Activated T-cell treated with anti-CD3 and anti-CD28 coated beads, Interleukin-2, amount 50 U/mL, for 72 hours (primary cell): ENCODE measurements at places on chromosomes 3 and 15.

DNA sequence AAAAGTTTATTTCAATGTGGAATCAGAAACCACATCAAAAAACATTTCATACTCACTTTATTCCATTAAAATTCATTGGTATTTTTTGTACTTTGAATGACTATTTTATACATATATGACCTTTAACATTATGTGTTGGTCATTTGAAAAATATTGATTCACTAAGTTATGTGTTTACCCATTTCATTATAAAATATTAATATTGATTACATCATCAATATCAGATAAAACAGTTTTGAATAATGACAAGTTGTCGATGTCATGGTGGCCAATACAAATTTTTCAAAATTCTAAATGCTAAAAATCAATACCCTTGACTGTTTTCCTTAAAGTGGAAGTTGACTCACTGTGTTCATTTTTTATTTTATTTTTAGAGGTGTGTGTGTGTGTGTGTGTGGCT lies 239.7 kb upstream of the ROBO1 start:
- DNase-seq: no peak

DNA sequence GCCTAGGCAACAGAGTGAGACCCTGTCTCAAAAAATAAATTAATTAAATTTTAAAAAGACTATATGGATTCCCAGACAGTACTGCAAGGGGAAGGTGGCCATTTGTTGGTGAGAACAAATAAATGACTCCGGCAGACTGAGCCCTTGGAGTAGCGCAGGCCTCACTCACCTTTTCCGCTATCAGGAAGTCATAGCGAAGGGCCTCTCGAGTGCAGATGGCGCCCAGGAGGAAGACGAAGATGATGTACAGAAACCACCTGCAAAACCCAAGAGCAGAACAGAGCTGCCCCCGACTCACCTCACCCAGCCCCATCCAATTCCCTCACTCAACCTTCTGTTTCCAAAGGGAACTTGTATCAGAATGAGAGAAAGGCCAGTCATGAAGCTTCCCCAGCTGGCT lies 62.8 kb upstream of the HEG1 start:
- DNase-seq: no peak

GRCh38 chr3:136078421-136079364 lies 113.2 kb downstream of the PPP2R3A start:
- no peak for DNase-seq

- DNase-seq: peak; percentile 72
These were observed 2.5 kb upstream of the PLCB2 start for GRCh38 chr15:40310001-40310959.

- no peak for DNase-seq
These were observed 77.2 kb downstream of the VPS13C start for GRCh38 chr15:61983081-61983480.

DNA sequence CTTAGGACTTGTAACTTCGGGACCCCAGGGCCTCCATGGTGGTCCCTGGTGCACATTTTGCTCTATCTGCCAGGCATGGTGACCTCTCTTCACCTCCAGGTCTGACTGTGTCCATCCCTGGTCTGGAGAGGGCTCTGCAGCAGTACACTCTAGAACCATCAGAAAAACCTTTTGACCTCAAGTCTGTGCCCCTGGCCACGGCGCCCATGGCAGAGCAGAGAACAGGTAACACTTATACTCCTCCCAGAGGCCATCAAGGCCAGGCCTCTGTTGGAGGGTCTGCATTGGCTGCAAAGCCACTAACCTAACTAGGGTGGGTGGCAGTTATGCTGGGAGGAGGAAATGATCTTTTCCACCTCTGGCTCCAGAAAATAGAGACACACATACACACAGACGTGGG lies 10.3 kb upstream of the HMCES start:
- DNase-seq: no peak

DNA sequence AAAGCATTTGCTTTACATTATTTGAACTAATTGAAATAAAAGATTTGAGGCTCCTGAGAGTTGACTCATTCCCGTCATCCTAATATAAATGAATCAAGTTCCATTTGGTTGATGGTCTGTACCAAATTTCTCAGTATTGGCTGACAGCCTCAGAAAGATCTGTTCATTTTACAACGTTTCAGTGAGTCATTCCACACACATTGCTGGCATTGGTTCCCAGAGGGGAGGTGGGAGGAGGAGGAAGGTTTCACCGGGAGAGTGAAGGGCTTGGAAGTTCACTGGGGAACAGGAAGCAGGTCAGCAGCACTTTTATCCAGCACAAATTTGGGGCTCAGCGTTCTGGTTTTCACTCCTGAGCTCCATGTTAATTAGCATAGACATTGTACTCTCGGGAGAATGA lies 176.7 kb upstream of the CADPS start:
- DNase-seq: no peak

DNA sequence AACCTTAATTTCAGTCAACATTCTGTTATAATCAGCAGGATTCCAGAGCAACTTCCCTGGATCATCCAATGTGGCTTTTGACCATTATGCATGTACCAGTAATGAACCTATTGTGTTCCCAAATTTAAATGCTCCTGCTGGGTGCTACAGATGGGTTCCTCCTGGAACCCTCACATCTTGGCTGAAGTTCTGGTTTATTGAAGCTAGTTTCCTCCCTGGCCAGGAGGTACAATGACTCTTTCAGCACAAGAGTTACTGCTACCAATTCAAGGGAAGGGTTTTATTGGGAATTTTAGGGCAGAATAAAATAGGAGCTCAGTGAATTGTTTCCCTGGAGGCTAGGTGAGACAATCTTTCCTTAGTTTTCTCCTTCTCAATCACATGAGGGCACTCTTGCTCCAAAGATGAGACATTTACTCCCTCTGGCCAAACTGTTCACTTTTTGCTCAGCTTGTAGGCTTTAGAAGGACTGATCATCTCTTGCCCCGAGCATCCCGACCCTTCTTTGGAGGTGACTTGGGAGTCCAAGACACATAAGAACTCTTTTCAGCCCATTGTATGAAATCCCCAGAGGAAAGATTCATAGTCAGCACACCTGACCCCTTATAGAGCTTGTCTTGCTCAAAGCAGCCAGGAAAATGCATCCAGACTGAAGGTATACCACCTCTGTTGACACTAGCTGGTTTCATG lies 8.8 kb upstream of the NPHP3 start:
- no peak for DNase-seq

DNA sequence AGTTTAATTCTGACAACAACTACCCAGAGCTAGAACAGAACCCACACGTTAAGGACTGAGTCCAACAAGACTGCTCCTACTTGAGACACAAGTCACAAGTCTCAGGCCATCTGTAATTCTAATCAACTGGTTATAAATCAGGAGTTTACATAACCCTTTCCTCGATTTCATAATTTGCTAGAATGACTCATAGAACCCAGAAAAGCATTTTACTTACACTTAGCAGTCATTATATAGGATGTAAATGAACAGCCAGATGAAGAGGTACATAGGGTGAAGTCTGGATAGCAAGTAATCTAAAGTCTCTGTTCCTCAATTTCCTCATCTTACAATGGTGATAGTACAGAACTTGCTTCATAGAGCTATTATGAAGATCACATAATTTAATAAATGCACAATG lies 1018.2 kb downstream of the DIPK2A start:
- DNase-seq: no peak

DNA sequence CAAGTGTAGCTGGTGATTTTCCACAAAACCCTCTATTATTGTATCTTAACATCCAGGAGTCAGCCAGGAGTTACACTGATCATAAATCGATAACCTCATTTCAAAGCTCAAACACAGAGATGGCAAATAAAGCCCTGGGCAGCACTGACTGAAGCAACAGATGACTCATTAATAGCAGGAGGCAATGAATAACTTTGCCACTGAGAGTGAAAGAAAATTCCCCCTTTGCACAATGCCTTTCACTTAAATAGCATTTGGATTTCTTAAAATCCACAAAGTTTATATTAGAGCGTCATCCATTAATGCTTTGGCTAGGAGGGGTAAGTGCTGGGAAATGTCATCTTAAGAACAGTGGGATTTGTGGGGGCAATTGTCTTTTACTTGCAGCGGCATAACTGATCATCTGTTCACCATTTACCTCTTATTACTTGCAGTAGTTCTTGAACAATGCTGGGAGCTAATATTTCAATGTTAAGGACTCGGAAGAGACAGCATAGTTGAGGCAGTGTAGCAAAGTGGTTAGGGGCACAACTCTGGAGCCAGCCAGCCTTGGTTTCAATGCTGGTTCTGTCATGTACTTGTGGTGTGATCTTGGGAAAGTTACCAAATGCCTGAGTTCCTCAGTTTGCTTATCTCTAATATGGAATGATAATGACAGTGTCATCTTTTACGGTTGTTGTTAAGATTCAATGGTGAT lies 630.4 kb upstream of the TBL1XR1 start:
- no peak for DNase-seq

DNA sequence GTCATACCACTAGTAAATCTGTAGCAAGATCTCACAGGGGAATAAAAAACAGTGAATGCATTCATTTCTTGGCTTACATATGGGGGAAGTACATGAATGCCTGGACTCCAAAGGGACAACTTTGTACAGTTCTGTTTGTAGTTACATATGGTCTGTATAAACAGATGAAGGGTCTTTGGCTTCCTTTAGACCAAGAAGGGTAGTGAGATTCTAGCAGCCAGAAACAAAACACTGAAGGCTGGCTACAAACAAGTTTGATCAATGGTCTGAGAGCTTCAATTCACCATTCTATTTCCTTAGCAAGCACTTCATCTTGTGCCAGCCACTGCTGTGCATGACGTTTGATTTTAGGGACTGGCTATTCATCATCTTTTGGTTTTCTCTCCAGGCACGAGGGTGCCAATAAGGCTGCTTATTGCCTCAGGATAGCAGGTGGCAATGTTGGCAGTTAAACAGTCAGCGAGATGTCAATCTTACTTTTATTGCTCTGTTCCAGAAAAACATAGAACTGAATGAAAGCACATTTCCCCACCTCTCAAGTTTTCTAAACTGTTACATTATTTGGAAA lies 313.7 kb upstream of the COL8A1 start:
- no peak for DNase-seq

DNA sequence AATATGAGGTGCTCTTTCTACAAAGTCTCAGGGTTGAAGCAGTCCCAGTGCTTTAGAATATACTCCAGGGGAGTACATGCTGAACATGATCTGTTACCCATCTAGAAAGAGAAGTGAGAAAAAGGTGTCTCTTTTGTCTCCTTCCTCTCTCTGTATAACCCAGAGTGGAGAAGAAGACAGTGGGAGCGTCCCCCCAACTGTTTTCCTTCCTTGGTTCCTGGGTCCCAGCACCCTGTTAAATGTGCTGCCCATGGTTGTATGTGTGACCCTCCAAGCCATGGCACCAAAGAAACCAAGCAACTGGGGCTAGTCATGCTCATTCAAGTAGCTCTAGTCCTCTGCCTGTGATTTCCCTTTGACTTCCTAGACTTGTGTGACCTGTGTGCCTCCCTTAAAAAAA lies 683.7 kb downstream of the TBL1XR1 start:
- DNase-seq: peak; percentile 2

DNA sequence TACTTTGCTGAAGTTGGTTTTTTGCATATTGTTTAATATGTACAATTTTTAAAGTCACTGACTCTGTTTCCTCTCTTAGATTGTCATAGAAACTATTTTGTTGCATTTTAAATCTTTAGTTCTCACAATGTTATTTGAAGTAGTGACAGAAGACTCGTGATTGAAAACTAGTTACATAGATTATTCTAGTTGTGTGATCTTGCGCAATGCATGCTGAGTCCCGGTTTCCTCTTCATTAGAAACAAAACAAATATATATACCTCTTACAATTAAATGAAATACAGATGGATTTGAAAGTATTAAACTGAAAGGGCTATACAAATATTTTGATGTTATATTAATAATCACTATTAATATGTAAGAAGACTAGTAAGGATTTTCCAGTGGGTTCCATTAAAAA lies 333.0 kb downstream of the LPP start:
- DNase-seq: no peak

- DNase-seq: no peak
These were observed 58.5 kb downstream of the RPL22L1 start for GRCh38 chr3:170811515-170811914.

- no peak for DNase-seq
These were observed 35.7 kb downstream of the DNAH1 start for GRCh38 chr3:52351762-52352368.

DNA sequence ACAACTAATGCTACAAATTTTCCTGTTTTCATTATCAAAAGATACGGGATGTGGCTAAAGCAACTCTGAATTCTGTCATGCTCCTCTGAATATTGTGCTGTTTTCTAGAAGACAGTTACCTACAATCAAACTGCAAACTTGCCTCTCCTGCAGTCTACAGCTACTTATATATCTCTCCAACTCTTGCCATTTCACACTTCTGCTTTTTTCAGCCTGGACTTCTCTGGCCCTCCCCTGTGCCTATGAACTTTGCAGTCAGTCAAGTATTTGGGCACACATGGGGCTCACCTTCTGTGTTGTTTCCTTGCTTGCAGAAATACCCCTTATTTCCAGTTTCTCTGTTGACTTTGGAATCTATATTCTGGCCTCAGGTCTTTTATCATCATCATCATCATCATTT lies 575.6 kb downstream of the GRM7 start:
- DNase-seq: no peak

GRCh38 chr15:85389772-85390171 lies 9.4 kb downstream of the AKAP13 start:
- no peak for DNase-seq

DNA sequence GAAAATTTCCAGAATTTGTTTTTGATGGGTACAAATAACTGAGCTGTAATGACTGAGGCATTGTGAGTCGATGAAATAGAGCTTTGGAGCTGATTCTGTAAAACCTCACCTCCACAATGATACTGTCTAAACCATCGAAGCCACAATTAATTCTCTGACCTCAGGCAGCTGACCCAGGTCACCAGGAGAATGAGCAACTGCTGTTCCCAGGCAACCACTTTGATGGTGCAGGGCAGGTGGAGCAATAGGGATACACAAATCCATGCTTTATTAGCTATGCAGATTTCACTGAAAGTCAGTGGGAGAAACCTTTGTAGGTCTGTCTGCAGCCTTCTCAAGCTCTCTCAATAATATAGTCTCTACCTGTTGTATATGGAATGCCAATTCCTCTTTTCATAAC lies 204.4 kb downstream of the RYR3 start:
- no peak for DNase-seq
